ENCODE measurements at places on chromosomes 5 and 9.

DNA sequence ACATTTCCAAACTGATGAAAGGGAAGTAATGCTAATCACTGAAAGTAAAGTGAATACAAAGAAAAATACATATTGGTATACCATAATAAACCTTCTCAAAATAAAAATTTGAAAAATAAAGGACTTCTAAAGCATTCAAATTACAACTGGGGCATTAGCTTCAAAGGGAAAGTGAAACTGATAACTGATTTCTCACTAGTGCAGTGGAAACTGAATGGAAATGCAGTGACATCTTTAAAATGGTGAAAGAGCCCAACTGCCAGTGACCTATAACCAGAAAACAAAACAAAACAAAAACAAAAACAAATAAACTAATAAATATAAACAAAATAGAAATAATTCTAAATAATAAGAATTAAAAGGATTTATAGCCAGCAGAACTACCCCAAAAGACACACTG, 297.5 kb upstream of the GRIN3A start:
- no peak for DNase-seq

DNA sequence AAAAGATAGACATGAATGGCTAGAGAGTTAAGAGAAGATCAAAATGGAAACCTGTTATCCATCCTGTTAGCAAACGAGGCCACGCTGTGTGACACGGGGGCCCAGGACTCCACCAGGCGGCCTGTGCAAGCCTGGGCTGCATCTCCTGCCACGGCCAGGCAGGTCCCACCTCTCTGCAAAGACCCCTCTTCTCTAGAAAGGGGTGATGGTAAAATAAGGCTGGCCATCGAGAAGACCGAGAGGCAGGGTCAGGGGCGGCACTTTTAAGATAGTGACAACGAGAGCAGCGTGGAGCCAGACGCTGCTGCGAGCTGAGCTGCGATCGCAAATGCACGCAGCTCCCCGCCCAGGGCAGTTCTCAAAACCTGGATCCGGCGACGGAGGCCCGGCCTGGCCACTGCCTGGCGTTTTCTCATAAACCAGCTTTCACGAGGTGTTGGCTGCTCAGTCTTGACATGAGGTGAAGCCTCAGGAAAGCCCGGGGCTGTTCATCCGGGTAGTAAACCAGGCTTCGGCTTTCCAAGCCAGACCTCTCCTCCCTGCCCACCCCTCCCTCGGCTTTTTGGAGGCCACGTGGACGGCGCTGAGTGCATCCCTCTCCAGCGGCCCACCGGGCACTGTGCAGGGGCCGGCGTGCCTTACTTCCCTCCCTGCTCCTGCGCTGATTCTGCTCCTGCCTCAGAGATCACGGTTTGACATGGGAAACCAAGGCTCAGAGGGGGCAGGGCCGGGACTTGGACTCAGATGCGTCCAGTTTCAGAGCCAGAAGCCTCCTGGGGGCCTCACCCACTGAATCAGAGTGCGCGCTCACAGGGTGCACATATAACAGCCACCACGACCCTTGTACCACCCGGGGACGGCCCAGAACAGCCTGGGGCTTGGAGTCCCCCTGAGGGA, 151.6 kb upstream of the PHYKPL start:
- no peak for DNase-seq

DNA sequence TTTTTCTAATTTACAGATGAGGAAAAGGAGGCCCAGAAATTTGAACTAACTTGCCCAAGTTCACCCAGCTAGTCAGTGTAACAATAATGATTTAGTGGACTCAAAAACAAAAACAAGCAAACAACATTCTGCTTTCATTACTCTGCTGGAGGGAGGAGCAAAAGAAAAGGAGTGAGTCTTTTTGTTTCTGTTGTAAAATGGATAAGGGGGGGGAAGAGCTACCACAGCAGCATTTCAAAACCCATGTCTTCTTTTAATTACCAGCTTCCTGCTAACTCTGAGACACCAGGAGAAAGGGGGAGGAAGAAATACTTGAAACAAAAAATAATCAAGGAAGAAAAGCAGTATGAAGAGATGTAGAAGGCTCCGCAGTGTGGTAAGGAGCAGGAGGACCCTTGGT, 39.2 kb upstream of the EQTN start:
- DNase-seq: no peak

DNA sequence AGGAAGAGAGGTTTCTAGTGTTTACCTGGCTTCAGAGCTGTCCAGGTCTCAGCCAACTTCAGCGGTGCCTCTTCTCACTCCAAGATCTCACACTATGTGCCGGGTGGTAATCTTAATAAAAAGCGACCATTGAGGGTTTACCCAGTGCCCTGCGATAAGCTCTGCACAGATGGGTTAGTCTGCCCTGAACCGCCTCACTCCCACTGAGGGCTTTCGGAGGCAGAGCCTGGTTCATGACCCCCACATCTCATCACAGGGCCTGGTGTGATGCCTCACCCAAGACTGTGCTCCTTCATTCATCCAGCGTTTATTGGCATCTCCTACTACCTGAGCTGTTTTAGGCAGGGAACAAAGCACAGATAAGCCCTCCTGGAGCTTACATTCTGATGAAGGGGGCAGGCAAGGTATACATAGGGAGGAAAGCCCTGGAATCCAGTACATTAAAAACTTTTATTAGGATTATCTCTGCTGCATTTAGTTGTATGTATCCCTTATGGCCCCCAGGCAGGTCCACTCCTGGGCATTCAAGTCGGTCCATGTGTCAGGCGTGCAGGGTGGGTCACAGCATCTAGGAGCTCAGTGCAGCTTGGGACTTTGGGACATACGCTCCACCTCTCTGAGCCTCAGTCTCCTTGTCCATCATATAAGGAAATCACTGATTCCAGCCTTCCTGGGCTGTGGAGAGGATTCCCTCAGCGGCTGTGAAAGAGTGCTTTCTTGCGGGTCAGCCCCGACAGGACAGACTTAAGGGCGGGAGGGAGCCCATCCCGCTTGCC, 613 bp upstream of the COL15A1 start:
- no peak for DNase-seq

- DNase-seq: no peak
Observed at GRCh38 chr9:133538176-133538575, 3.7 kb downstream of the ADAMTSL2 start.

- DNase-seq: peak; percentile 26
Observed at GRCh38 chr5:40774623-40775022, 18.9 kb upstream of the TTC33 start.

- no peak for DNase-seq
Observed at GRCh38 chr9:22921742-22922141, 475.1 kb downstream of the DMRTA1 start.
